ENCODE measurements at places on chromosomes 5 and 9.

DNA sequence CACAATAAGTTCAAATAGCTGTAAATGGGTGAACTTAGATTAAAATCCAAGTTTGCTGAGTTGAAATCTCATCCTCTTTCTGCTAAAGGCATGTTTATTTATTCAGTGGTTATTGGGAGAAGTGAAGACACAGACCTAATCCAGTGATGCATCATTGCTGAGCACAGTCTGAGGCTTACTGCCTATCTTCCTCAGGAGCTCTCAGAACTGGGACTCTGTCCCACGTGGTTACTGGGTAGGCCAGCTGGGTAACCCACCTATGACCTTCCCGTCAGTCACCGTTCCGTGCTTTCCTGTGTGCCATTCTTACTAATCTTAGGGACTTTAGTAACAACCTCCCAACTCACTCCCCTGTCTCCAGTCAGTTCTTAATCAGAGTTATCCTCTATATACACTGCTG lies 226.8 kb upstream of the ATP10B start:
- DNase-seq, result no peak

DNA sequence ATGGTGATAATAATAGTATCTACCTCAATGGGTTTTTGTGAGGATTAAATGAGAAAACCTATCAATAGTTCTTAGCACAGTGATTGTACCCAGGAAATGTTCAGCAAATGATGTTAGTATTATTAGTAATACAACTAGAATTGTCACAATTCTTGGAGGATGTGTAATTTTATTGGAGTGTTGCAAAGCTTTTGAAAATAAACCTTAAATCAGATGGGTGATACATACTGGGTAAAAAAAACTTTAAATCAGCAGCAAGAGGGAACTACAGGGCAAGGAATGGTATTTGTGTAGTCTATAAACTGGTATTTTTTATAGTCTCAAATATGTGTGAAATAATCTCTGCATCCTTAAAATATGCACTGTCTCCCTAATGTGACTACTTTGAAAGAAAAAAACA lies 371.6 kb downstream of the PIK3R1 start:
- DNase-seq, result no peak

- DNase-seq, result no peak
Observed at GRCh38 chr9:12604164-12604821, 88.9 kb upstream of the TYRP1 start.

- no peak for DNase-seq
Observed at GRCh38 chr9:90219548-90220118, 423.0 kb downstream of the DIRAS2 start.

DNA sequence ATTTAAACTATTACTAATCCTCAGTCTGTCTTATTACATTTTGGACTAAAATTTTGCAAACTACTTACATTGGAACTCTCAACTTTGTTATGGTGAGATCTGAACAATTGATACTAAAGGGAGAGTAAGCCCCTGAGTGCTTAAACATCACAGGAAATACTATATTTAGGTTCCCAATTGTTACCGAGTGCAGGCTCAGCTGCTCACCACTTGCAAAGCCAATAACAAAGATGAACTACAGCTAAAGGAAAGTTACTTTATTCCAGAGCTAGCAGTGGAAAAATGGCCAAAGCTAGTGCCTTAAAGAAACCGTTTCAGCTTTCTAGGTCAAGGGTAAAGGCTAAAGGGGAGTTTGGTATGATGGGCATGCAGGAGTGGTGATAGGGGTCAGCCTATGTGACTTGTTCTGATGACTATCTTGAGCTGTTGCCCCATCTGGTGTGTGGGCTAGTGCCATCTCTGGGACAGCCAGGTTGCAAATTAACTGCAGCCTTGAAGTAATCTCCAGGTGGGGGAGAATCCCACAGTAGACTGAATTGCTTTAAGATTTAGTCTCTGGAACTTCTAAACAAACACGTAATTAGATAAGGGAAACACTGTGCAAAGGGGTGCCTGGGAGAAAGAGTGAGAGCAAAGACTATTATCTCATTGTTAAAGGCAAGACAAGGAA lies 7.8 kb upstream of the NDUFB6 start:
- DNase-seq, result no peak

GRCh38 chr9:2816476-2817141 lies 27.3 kb downstream of the PUM3 start:
- no peak for DNase-seq

DNA sequence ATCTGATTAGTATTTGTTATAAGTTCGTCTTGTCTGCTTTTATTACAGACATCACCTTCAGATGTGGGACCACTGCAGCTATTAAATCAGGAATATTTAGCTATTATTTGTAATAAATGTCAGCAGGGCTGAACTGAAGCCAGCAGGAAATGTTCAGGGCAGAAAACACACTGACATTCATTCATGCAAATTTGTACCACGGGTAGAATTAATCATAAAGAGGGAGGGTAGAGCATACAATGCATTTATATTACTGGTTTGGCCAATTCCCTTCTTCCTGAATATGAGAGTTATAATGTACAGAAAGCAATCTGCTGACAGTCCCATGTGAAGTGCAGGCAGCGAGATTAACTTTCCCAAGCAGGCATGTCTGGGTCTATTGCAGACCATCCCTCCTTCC lies 117.3 kb upstream of the NUDT12 start:
- no peak for DNase-seq

DNA sequence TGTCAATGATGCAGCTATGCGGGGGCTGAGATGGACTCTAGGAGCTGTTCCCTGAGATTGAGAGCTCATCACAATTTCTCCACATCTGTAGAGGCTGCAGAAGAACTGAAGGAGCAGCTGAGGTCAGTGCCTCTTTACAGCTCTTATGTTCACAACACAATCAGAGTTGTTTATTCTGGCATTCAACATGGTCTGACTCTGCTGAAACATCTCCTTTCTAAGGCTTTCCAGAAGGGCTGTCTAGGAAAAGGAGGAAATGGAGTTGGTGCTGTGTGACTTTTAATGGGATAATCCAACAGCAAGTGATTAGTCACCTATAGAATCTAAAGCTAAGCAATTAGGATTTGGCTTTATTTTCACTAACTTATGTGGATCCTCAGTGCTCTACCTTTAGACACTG lies 6.0 kb downstream of the POU5F2 start:
- no peak for DNase-seq

GRCh38 chr9:38443597-38443996 lies 19.3 kb upstream of the IGFBPL1 start:
- DNase-seq, result no peak

DNA sequence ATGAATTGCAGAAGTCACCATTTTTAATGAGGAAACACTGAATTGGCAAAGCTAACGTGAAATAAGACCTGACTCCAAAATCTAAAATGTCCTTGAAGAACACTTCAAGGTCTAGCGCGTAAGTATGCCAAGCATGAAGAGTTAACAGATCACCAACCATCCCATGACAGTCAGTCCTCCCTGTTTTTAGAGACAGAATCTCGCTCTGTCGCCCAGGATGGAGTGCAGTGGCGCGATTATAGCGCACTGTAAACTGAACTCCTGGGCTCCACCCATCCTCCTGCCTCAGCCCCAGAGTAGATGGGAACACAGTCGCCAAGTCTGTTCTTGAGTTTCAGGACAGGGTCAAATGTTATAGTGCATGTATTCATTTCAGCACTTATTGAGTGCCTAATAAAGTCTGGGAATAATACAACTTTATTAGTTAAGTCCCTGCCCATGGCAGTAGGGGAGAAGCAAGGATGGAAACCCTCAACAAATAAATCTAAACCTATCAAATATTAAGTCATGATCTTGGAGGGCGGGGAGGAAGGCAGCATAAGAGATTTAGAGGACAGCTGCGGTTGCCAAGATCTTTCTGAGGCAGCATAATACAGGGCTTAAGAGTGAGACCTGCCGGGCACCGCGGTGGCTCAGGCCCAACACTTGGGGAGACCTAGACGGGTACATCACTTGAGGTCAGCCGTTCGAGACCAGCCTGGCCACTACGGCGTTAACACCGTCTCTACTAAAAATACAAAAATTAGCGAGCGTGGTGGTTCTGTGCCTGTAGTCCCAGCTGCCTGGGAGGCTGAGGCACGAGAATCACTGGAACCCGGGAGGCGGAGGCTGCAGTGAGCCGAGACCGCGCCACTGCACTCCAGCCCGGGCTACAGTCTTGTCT lies 1.1 kb downstream of the ATPSCKMT start:
- no peak for DNase-seq

DNA sequence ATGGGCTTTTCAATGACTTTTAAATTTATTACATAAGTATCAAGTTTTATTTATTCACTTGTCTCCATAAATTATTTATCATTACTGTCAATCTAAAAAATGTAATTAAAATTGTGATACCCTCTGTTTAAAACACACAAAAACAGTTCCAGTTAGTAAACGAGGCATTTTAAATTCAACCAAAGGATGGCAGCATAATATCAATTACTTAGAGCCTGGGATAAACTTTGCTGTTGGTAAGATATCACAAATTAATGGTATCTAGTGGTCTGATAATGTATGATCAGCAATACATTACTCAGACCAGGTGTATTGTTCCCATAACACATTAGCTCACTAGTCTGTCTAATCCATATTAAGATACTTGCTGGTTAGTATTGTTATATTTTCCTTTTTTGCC lies 9.6 kb upstream of the IFNE start:
- no peak for DNase-seq

- no peak for DNase-seq
Observed at GRCh38 chr5:125190232-125191087, 444.0 kb upstream of the ZNF608 start.

DNA sequence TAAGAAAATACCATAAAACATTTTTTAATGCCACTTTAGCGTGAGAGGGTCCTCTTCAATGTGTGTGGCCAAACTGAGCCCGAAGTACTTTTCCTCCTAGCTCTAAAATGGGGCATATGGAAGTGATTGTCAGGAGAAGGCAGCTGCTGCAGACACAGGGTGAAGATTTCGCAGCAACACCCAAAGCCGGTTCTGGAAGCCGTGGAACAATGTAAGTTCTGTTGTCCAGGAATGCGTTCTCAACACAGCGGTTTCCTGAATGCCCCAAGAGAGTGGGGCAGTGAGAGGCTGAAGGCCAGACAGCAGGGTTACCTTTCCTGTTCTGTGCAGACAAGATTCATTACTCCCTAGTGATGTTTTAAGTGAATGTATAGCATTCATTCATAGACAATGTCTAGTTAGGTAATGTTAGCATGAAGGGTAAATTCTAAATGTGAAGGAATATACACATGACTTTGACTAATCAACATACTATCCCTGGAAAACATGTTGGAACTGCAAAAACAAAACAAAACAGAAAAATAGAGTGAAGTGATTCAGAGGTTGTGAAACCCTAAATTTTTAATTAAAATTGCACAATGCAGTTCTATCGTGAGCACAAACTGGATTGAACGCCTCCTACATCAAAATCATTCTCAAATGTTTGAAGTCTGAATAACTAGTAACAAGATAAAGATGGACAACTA lies 197.0 kb upstream of the SEMA6A start:
- DNase-seq, result no peak

DNA sequence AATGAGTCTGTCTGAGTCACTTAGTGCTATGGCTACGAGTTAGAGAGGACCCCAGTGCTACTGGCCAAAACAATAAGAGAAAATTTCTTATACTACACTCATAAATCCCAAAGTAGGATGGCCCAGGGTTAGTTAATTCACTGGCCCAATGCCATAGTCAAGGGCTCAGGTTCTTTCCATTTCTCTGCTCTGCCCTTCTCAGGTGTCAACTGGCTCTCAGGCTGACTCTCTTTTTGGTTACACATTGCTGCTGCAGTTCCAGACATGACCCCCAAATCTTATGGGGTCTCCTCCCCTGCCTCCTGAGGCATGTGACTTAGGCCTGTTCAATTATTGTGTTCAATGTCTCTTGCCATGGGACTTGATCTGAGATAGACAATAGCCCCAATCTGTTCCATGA lies 70.4 kb downstream of the ARHGEF37 start:
- DNase-seq, result no peak

GRCh38 chr5:73213566-73213998 lies 40.6 kb downstream of the TMEM174 start:
- no peak for DNase-seq

DNA sequence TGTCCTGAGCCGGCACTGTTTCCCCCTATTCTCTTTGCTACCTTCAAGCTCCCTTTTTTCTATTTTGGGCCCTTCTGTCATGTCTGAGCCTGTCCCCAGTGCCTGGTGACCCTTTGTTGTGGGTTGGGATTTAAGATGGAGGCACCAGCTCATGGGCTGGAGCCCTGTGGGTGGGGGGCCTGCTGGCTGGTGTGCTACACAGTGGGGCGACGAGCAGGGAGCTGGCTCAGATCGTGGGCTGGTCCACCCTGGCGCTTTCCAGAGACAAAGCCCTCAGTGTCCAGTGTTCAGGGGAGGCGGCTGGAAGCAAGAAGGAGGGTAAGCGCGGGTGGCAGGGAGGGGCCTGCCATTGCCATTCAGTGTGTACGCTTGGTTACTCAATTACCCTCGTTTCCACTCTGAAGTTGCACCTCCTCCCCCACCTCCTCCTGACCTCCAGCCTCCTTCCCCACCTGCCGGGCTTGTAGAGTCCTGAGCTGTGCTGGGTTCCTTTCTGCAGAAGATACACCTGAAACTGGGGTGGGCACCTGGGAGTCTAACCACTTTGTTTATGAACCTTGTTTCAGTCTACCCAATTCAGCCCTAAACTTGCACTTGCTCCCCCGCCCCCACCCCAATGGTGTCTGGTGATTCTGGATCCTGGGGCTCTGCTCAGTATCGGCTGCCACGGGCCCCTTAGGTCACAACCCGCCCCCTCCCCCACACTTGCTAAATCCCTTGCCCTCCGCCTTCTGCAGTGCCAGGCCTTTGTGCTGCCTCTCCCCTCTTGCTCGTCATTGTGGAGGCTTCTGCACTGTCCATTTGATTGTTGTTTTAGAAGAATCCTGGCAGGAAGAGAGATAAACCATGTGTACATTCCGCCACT lies 49.9 kb downstream of the MVB12B start:
- no peak for DNase-seq

GRCh38 chr5:160312960-160313727 lies 780 bp upstream of the CCNJL start:
- no peak for DNase-seq

- DNase-seq, result no peak
Observed at GRCh38 chr9:97408562-97408961, 3.3 kb upstream of the TDRD7 start.

GRCh38 chr9:18994263-18994916 lies 38.6 kb downstream of the SAXO1 start:
- no peak for DNase-seq

DNA sequence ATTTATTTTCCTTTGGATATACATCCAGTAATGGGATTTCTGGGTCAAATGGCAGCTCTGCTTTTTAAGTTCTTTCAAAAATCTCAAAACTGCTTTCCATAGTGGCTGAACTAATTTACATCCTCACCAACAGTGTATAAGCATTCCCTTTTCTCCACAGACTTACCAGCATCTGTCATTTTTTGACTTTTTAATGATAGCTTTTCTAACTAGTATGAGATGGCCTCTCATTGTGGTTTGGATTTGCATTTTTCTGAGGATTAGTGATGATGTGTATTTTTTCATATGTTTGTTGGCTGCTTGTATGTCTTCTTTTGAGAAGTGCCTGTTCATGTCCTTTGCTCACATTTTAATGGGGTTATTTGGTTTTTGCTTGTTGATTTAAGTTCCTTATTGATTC lies 90.0 kb upstream of the HMHB1 start:
- no peak for DNase-seq

GRCh38 chr9:2229109-2229721 lies 214.1 kb downstream of the SMARCA2 start:
- DNase-seq, result no peak
